Activated CD8-positive, alpha-beta memory T cell treated with anti-CD3 and anti-CD28 coated beads, Interleukin-2, amount 50 U/mL, for 48 hours (primary cell): ENCODE measurements at places on chromosomes 2 and 18.

- DNase-seq, result no peak
Observed at GRCh38 chr2:176826356-176826755, 386.2 kb upstream of the HNRNPA3 start.

- DNase-seq, result no peak
Observed at GRCh38 chr18:13493079-13493478, 233.3 kb downstream of the FAM210A start.

GRCh38 chr2:130371723-130372054, 15.8 kb downstream of the PTPN18 start:
- DNase-seq, result no peak

DNA sequence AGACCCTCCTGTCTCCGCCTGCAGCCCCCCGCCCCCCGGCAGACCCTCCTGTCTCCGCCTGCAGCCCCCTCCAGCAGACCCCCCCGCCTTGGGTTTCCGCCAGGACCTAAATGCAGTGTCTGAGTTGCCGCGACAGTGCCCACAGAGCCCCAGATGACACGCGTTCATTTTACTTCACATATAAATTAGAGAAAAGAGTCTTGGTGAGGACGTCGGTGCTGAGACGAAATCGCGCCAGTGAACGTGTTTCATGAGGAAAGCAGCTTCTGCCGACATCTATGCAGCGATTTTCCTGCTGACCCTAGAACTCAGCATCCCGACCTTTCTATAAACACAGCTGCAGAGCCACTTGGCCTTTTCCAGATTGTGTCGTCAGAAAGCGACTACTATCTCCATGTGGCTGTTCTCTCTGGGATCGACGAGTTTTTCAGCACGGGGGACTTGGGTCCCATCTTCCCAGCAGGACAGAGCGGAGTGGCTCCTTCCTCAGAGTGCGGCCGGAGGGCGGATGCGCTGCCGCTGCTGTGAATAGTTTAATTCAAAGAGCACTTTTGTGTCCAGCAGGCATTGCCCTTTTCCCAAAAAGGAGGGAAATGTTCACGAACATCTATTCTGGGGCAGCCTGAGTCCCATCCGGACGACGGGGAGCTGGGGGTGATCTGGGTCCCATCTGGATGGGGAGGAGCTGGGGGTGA, 136.7 kb downstream of the NFATC1 start:
- DNase-seq, result no peak

DNA sequence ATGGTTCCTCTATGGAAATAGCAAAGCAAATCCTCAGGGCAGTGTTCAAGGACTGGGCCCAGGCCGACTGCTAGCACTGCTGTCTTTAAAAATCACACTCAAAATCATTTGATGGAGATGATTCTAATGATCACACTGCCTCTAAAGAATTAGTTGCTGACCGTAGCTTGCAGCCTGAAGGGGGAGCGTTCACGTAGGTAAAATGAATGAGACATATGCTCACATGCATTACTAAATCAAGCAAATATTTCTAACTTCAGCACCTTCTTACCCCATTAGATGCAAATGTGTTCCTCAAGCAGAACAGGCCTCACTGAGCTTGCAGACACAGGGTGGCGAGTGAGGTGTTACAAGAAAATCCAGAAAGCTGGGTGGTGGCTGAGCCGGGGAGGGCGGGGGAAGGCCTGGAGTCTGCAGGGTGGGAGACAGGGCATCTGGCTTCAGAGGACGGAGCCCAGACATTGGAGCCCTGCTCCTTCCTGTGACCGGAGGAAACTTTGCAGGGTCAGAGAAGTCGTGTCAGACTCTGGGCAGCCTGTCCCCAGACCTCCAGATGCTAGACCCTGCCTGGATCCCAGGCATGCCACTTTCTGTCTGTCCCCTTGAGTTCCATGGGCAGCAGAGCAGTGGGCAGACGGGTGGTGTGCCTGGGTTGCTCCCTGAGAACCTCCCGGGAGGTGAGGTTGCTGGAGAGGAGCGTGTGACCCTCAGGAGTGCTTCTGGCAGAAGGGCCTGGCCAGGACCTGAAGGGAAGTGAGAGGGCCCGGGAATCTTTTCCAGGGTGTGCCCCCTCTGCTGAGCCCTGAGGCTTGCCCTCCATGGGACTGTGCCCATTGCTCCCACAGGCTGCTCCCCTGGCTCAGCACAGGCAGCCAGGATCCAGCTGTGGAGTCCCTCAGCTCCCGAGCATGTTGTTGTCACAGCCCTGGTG, 7.1 kb upstream of the NPPC start:
- no peak for DNase-seq

DNA sequence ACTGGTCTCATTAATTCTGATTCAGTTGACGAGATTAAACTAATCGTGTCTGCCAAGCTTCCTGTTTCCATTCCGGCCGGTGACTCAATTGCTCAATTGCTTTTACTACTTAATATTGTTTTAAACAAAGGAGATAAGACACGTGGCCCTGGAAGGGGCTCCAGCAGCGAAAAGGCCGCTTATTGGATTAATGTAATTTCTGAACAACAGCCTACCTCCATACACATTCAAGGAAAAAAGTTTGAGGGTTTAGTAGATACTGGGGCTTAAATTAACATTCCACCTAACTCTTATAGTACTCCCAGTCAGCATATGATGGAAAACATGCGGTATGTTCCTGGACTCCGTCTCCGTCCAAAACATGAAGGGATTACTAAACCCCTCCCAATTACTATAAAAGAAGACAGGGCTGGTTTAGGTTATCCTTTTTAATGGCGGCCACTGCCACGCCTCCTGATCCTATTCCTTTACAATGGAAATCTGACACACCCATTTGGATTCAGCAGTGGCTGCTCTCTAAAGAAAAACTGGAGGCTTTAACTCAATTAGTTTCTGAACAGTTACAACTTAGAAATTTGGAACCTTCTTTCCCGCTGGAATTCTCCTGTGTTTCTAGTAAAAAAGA, 27.1 kb downstream of the VPS54 start:
- DNase-seq, result no peak

GRCh38 chr2:118718921-118719320, 128.5 kb downstream of the EN1 start:
- DNase-seq, result no peak

GRCh38 chr2:15169326-15170069, 391.6 kb downstream of the NBAS start:
- no peak for DNase-seq

GRCh38 chr2:96150007-96150640, 4.9 kb upstream of the DUSP2 start:
- peak; percentile 54 for DNase-seq

DNA sequence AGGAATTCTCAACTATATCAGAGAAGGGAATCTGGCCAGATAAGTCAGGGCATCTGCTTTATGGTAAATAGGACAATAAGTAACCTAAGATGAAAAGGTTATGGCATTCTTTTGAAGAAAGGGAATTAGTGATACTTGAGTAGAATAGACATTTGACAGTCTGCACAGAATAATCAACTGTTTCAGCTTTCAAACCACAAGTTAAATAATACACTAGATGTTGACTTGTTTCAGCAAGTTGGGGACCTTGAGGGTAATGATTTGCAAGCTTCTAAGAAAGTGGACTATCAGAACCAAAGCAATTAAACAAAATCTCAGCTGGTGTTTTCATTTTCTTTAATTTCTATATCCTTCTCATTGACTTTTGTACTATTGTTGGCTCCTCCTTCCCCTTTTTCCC, 54.5 kb downstream of the SLC39A10 start:
- DNase-seq, result no peak

GRCh38 chr18:23882616-23883276, 131.8 kb upstream of the TTC39C start:
- DNase-seq, result no peak

GRCh38 chr2:222351035-222351434, 52.2 kb upstream of the PAX3 start:
- DNase-seq, result no peak

DNA sequence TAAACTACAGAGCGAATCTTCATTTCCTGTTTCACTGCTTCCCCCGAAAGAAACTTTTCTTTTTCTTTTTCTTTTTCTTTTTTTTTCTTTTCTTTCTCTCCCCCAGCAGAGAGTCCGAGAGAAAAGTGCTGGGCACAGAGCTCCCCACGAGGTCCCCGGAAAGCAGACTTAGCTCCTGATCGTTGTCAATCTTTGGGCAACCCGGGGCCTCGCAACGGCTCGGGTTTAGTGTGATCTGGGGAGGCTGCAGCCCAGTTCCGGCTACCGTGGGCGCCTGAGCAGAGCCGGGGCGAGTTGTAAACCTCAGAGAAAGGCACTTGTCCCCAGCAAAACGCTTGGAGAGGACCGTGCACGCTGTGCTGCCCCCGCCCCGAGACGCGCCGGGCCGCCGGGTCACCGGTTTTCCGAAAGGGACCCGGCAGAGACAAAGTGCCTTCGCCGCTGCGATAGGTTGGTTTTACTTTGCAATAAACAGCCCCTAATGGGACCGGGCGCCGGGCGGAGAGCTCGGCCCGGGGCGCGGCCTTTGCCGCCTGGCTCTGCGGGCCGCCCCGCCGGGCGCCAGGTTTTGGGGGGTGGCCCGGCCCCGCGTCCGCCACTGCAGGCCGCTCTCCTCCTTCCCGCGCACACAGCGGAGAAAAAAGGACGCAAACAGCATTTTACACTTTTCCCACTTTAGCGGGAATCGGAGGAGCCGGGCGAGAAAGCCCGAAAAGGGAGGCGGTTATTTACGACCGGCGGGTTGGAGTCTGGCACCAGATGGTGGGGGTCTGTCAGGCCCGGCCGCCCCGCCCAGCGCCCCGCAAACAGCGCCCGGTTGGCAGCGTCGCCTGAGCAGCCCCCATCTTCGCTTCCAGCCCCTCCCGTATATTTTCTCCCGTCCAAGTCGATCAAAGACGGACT, 136.0 kb downstream of the INSIG2 start:
- peak; percentile 71 for DNase-seq

DNA sequence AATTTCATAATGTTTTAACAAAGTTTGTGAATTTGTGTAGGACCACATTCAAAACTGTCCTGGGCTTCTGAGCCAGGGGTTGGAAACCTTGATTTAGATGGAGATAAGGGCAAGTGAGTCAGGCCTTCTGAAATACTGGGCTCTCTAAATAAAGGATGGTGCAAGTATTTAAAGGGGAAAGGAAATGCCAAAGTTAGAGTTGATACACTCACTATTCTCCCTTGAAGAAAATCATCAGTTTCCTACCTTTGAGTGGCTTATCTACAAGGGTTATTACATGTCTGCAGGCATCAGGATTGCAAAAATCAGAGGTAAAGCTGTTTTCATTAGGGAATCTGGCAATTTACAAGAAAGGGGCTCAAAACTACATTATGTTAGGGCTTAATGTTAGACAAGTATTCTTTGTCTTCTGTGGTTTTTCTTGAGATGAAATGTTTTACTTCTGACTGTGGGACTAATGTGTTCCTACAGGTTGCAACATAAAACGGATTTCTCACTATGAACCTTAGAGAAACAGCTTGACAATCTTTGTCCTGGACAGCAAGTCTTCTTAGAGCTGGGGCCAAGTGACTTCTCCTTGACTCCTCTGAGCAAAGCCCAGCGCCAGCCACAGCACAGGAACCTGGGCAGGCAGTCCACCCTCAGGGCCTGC, 31.1 kb downstream of the RNU4ATAC start:
- no peak for DNase-seq

- no peak for DNase-seq
Observed at GRCh38 chr2:239438995-239439753, 38.4 kb upstream of the HDAC4 start.

- DNase-seq, result no peak
Observed at GRCh38 chr2:216012133-216012829, 1.1 kb downstream of the MREG start.

GRCh38 chr2:238602223-238602960, 175.7 kb downstream of the ASB1 start:
- no peak for DNase-seq

GRCh38 chr18:57581301-57581934, 5.1 kb downstream of the FECH start:
- DNase-seq, result no peak

GRCh38 chr2:69149631-69150215, 136.7 kb downstream of the ANTXR1 start:
- no peak for DNase-seq

GRCh38 chr2:43038696-43039094, 187.7 kb downstream of the ZFP36L2 start:
- no peak for DNase-seq

DNA sequence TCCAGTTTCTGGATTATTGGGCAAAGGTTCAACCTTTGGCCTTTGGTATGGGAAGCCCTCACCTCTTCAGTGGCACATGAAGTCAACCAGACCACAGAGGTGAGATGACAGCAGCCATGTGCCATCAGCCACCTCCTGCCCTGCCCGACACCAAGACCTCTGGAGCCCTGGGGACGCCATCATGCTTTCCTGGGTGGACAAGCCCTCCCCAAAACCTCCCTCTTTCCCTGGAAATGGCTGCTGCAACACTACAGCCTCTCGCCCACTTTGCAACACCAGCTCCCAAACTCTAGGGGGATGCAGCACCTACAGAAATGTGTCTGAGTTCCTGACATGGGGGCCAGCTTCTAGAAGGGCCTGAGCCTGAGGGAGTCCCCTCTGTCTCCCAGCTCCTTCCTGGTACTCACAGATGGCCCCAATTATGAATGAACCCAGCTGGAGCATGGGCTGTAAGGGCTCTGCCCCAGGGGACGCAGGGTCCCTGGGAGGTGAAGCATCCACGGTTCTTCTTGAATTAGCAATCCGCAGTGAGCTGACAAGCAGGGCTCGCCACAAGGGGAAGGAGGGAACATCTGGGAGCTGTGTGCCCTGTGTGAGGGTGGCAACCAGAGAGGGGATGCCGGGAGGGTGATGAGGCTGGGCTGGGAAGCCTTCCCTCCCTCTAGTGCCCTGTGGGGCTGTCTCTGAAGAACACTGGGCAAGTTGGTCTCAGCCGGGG, 268.5 kb upstream of the HDAC4 start:
- DNase-seq, result no peak

GRCh38 chr2:197238043-197238365, 72.6 kb downstream of the ANKRD44 start:
- DNase-seq, result no peak

- no peak for DNase-seq
Observed at GRCh38 chr2:162155093-162155492, 3.0 kb upstream of the GCG start.

DNA sequence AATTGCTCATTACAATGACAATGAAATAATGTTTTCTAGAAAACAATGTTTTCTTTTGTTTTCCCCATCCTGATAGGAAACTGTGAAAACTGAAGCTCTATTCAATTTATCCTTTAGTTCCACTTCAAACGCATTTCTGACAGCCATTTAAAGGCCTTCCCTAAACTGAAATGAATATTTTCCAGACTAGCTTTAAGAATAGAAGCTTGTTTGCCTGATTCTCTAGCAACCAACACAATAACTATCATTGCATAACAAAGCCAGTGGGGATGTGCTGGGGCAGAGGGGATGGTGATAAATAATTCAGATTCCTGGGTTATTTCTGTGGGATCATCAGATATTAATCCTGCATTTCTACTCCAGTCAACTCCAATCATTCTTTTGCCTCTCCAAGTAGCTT, 427.1 kb downstream of the RND3 start:
- DNase-seq, result no peak

GRCh38 chr18:79517341-79517740, 121.6 kb downstream of the NFATC1 start:
- peak; percentile 81 for DNase-seq

GRCh38 chr2:7077660-7078267, 160.6 kb downstream of the RNF144A start:
- DNase-seq, result no peak
